ENCODE measurements at places on chromosomes 16 and 17.

DNA sequence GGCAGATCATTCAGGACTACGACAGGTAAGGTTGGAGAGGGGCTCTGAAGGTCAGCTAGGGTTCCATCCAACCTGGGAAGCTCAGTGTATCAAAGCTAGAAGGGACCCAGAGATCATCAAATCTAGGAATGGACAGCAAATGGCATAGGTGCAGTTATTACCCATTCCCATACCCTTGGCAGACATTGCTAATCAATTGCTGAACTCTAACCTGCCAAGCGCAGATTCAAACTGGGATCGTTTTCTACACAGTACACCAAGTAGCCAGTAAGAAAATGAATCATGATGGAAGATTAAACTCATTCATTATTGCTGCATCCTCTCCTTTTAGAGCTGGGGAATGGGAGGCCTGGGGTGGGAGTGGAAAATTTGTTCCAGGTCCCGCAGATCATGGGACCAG lies 33.6 kb downstream of the CPNE2 start:
- DNase-seq = no peak

DNA sequence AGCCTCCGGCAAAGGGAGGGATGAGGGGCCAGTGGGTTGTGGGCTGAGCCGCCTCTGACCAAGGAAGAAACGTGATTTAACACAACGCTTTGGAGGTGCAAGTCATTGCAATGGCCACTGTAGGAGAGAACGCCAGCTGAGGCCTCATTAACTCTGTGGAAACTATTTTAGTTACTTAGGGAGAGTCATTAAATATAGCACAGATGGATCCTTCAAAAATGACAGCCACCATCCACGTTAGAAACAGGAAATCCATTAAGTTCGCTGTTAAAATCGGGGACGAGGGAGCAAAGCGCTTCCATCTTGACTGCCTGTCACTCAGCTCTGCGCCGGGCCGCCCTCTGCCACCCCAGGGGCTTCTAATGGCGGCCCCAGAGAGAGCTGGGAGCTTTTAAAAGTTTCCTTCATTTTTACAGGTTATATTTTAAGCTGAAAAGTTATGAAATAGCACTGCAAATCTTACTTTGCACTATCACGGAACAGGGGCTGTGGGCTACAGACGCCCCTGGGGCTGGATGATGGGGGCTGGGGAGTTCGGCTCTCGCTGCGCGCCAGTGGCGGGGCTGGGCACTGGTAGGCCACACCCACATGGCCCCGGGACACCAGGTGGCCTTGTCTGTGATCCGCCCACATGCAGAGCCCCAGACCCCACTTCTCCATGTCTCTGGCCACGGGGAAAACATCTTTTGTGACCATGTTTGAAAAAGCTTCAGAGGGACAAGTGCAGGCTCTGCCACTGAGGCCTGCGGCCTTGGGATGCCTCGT lies 54.6 kb downstream of the LMF1 start:
- no peak for DNase-seq

DNA sequence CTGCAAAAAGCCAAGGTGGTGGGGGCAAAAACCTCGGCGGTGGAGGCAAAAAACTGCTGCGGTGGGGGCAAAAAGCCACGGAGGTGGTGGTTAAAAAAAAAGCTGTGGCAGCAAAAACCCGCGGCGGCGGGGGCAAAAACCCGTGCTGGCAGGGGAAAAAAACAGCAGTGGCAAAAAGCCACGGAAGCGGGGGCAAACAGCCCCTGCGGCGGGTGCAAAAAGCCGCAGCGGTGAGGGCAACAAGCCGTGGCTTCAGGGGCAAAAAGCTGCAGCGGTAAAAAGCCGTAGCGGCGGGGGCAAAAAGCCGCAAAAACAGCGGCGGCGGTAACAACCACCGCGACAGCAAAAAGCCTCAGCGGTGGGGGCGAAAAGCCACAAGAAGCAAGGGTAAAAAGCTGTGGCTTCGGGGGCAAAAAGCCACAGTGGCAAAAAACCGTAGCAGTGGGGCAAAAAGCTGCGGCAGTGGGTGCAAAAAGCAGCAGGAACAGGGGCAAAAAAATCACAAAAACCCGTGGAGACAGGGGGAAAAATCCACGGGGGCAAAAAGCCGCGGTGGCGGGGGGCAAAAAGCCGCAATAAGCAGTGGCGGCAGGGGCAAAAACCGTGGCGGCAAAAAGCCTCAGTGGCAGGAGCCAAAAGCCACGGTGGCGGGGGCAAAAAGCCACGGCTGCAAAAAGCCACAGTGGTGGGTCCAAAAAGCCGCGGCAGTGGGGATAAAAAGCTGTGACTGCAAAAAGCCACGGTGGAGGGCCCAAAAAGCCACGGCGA lies 193.7 kb downstream of the SHCBP1 start:
- DNase-seq = no peak

DNA sequence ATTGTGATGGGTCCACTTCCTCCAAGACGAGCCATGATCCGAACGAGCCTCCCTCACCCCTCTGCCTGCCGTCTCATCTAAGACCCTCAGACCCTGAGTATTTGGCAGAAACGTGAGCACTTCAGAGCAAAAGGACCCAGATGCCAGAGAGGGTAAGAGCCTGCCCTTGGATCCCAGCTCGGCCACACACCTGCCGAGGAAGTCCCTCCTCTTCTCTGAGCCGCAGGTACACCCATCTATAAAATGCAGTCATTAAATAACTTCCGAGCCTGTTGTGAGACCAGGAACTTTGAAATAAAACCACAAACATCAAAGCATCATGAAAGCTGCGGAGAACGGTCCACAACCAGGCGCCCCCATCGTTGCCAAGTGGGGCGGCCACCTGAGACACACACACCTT lies 64.8 kb upstream of the DOC2B start:
- no peak for DNase-seq

All from fibroblast of lung (primary cell).